ENCODE measurements at places on chromosomes 12 and 14. TPM values are rescaled to one million over a fixed set of nuclear protein-coding genes. Genes with fewer than 3 reads are reported as not detected.

- no peak for DNase-seq
- peak overlapping the region; percentile 19 for H3K27ac ChIP-seq
- no peaks in the 10 kb centered on the region for H3K36me3 ChIP-seq
- H3K27me3 ChIP-seq, result no peaks in the 10 kb centered on the region
Observed at GRCh38 chr14:23633160-23633701, 2.9 kb upstream of the DHRS2 start.

DNA sequence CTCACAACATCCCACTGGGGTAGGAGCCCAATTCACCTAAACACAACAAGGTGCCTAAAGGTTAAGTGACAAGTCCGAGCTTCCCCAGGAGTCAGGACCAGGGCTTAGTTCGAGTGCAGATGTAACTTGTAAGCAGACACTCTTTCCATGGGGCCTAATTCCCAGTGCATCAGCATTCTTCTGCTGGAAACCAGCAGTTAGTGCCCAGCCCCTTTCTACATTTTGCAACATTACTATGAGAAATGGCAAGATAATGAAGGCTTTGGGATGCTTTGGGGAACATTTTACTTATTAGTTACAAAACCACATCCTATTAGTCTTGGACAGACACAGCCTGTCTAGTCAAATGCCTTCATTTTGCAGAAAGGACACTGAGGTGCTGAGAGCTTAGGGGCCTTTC is 179.8 kb downstream of the CALM1 start:
- no peaks in the 10 kb centered on the region for H3K27me3 ChIP-seq
- no peak for DNase-seq
- H3K4me1 ChIP-seq, result peaks cover 9% of the 10 kb centered on the region
- H3K4me3 ChIP-seq, result no peak overlapping the region
- no peaks in the 10 kb centered on the region for H3K36me3 ChIP-seq

Gene HVCN1
- total RNA-seq, result 12.0 TPM

DNA sequence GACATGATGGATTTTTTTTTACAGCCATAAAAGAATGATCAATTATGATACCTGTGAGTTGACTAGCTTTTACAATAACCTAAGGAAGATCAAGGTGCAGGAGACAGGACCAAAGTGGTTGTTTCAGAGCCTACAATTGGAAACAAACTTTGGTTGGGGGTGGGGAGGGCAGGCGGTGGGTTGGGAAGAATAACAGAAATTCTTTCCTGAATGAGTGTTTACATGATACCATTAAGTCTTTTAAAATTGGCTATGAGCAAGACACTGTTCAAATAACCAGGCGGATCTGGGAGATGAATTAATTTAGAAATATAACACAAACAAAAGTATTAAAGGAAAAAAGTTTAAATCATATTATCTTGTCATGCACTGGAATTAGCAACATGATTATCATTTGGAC is 7.2 kb downstream of the NFYB start:
- no peak for DNase-seq
- H3K27me3 ChIP-seq, result no peaks in the 10 kb centered on the region
- no peaks in the 10 kb centered on the region for H3K36me3 ChIP-seq
- H3K4me3 ChIP-seq, result no peak overlapping the region

DNA sequence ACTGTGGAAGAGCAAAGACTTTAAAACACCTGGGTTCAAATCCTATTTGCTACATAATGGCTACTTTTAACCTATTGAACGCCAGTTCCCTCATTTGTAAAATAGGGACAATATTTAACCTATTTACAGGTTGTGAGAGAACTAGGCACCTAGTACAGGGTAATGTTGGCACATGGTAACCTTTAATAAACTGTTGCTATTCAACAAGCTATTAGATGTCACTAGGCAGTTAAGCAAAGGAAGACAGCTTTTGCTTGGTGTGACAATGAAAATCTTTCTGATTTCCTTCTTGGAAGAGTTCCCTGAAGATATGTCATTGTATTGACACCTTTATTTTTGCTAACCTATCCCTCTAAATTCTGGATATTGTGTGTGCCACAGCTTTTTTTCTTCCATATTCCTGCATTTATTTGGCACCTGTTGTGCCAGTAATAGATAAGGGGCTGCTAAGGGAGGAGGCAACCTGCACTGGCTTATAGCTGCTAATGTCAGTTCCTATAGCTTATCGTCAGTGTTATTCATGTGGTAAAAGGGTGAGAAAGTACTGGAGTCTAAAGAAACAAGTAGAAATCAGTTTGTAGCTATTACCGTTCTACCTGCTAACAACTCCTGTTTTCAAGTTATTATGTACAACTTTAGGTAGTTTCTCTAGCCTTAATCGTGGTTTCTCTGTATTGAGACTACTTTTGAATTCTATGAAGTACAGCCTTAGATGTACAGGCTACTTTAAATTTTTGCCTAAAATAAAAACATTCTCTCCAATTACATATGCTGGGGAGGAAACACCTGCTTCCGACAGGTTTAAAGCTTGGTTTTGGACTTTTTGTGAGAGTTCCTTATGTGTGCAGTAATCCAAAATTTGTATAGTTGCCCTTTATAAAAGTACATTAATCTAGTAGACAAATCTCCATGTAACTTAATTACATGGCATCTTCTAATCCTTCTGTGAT is 24.3 kb downstream of the HIF1A start:
- no peak for DNase-seq
- no peaks in the 10 kb centered on the region for H3K36me3 ChIP-seq
- peaks cover 7% of the 10 kb centered on the region for H3K4me1 ChIP-seq

Gene SEC23A
- 81.9 TPM for total RNA-seq

Gene HAL
- total RNA-seq, result 0.64 TPM

DNA sequence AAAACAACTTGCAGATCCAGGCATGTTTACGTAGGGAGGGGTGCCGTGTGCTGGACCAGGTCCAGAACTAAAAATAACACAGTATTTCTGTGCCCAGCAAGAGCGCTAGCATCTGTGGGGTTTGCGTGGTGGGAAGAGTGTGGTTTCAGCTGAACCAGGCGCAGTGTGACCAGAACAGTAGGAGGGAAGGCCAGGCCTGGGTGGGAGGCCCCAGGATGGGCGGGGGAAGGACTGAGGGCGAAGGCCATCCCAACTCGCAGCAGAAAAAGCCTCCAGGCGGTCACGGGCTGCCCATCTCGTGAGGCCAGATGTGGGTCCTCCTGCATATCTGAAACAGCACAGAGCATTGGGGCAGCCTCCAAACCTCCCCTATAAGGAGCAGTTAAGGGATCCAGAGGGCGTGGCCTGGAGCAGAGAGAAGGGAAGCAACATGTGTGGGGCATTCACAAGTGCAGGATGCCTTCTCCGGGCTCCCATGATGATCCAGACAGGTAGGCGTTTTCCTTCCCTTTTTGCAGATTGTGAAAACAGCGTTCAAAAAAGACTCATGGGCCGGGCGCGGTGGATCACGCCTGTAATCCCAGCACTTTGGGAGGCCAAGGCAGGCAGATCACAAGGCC is 17.8 kb upstream of the CD9 start:
- H3K4me3 ChIP-seq, result no peak overlapping the region
- no peaks in the 10 kb centered on the region for H3K36me3 ChIP-seq
- peak overlapping the region; percentile 60 for H3K27ac ChIP-seq
- peaks cover 19% of the 10 kb centered on the region for H3K4me1 ChIP-seq
- H3K27me3 ChIP-seq, result no peaks in the 10 kb centered on the region

DNA sequence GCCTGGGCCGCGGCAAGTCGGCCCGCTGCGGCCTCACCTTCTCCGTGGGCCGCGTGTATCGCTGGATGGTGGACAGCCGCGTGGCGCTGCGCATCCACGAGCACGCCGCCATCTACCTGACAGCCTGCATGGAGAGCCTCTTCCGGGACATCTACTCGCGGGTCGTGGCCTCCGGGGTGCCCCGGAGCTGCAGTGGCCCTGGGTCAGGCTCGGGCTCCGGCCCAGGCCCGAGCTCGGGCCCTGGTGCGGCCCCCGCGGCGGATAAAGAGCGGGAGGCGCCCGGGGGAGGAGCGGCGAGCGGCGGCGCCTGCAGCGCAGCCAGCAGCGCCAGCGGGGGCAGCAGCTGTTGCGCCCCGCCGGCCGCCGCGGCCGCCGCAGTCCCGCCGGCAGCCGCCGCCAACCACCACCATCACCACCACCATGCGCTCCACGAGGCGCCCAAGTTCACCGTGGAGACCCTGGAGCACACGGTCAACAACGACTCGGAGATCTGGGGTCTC is 226.2 kb upstream of the CRY1 start:
- H3K27me3 ChIP-seq, result no peaks in the 10 kb centered on the region
- peak overlapping the region; percentile 12 for H3K4me3 ChIP-seq
- no peak overlapping the region for H3K27ac ChIP-seq
- peaks cover 8% of the 10 kb centered on the region for H3K4me1 ChIP-seq
- no peaks in the 10 kb centered on the region for H3K36me3 ChIP-seq

DNA sequence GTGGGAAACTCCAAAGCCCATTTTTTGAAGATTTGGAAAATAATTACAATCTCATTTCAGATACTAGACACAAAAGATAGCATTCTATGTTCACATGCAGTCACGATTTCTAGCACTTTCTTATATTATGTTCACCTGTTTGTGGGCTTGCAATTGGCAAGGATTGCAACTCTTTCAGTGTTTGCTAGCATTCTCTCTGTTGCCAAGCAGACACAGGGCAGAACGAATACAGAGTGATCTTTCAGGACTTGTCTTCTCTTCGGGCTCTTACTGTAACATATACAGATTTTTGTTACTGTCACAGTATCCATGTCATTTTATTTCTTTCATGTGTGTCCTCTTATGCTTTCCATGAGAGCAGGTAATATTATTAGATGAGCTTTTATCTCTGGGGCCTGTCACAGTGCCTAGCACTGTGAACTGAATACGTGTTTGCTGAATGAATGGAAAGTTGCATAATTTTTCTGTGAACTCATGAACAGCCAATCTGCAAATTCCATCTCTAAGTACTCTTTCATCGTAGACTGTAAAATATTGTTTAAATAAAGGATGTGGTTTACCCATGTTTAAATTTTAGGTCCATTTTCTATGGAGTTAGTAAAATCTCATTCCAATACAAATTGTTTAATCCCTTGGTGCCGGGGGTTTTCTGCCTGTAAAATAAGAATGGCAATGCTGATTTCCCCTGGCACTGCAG is 105.1 kb downstream of the BMP4 start:
- H3K27ac ChIP-seq, result no peak overlapping the region
- H3K4me1 ChIP-seq, result no peaks in the 10 kb centered on the region
- H3K36me3 ChIP-seq, result no peaks in the 10 kb centered on the region
- no peak overlapping the region for H3K4me3 ChIP-seq
- H3K27me3 ChIP-seq, result no peaks in the 10 kb centered on the region
- DNase-seq, result no peak

GRCh38 chr14:105093038-105093430 is 27.8 kb upstream of the GPR132 start:
- peak; percentile 74 for DNase-seq
- H3K27ac ChIP-seq, result peak overlapping the region; percentile 85
- no peaks in the 10 kb centered on the region for H3K27me3 ChIP-seq
- peaks cover 12% of the 10 kb centered on the region for H3K4me1 ChIP-seq
- H3K4me3 ChIP-seq, result peak overlapping the region; percentile 80

DNA sequence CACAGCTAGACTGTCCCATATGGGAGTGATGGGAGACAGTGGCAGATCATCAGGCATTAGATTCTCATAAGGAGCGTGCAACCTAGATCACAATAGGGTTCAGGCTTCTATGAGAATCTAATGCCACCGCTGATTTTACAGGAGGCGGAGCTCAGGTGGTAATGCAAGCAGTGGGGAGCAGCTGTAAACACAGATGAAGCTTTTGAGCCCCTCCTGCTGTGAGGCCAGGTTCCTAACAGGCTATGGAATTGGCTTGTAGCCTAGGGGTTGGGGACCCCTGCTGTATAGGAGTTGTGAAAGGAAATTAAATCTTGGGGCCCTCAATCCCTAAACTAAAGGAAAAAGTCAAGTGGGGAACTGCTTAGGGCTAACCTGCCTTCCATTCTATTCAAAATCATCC is 29.6 kb downstream of the ADIPOR2 start:
- H3K4me3 ChIP-seq, result no peak overlapping the region
- H3K36me3 ChIP-seq, result no peaks in the 10 kb centered on the region
- H3K27me3 ChIP-seq, result no peaks in the 10 kb centered on the region

Gene SLCO1C1
- not detected for total RNA-seq

DNA sequence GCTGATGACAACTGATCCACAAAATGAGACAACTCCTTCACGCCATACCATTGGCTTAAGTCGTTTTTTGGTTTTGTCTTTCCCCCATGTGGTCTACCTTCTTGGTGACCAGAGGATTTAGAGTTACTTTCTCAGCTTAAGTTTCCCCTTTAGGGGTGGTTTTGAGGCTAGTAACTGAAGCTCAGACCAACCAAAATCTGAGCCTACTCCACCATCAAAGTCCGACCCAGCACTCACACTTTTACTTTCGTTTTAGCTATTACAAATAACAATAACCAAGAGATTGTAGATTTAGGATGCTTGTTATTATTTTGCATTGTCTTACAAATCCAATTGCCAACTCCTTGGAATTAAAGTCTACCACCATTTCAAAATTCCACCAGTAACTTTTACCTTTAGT is 130.6 kb upstream of the MDM1 start:
- no peak for DNase-seq
- no peak overlapping the region for H3K4me3 ChIP-seq
- no peaks in the 10 kb centered on the region for H3K4me1 ChIP-seq
- H3K27me3 ChIP-seq, result no peaks in the 10 kb centered on the region

- H3K36me3 ChIP-seq, result no peaks in the 10 kb centered on the region
- no peak overlapping the region for H3K4me3 ChIP-seq
- no peaks in the 10 kb centered on the region for H3K27me3 ChIP-seq
- peaks cover 11% of the 10 kb centered on the region for H3K4me1 ChIP-seq
- H3K27ac ChIP-seq, result no peak overlapping the region
Observed at GRCh38 chr12:122867691-122868461, 28.0 kb downstream of the VPS37B start.

Gene PIWIL1
- total RNA-seq, result 1.3 TPM

DNA sequence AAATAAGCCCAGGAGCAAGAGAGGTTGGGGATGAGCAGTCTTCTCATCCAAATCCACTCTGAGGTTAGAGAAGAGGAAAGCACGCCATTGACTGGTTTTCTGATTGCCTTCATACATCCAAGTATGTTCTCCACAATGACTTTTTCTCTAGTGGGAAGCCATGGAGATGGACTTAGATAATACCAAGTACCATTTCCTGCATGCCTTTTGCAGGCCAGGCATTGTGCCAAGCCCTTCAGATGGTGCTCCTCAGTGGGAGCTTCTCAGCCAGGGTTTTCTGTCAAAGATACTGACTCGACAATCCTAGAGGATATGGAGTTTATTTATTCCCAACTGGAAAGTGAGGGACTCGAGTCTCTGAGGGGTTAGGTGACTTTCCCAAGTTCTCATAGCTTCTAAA is 218.0 kb downstream of the ZFP36L1 start:
- no peak for DNase-seq
- no peaks in the 10 kb centered on the region for H3K27me3 ChIP-seq
- H3K36me3 ChIP-seq, result no peaks in the 10 kb centered on the region
- H3K27ac ChIP-seq, result no peak overlapping the region

All from ovary (tissue), 10 donors.